Hepatic stellate cell (primary cell): ENCODE measurements at places on chromosomes 12 and 14.

DNA sequence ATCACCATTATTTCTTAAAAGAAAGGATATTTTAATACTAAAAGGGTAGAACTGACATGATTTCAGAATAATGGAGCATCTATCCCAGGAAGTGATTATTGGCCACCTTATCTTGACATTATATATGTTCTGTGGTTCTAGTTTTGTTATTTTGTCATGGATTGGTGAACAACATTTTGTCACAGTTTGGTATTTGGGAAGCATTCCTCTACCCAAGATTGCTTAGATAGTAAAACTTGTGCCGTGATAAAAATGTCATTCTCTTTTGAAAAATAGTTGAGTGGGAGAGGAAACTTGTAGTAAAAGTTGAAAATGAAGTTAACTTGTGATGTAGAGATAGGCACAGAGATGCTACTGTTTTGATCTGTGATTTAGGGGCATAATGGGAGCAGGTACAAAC is 65.7 kb downstream of the TMX1 start:
- no peak for DNase-seq

DNA sequence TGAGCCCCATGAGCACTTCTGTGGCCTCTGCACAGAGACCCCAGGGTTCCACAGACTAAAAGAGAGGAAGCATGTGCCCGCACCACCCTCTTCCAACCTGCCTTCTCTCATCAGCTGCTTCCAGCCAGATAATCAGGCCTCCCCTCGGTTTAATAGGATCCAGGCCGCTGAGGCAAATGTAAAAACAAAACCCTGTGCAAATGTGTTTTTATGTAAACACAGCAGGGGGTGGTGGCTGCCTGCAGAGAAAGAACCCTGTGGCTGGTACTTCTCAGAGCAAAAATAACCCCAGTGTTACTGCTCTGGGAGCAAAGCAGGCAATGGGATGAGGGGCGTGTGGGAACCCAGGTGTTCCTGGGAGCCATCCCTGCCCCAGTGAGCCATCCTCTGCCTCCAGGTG is 46.2 kb downstream of the WSCD2 start:
- no peak for DNase-seq

DNA sequence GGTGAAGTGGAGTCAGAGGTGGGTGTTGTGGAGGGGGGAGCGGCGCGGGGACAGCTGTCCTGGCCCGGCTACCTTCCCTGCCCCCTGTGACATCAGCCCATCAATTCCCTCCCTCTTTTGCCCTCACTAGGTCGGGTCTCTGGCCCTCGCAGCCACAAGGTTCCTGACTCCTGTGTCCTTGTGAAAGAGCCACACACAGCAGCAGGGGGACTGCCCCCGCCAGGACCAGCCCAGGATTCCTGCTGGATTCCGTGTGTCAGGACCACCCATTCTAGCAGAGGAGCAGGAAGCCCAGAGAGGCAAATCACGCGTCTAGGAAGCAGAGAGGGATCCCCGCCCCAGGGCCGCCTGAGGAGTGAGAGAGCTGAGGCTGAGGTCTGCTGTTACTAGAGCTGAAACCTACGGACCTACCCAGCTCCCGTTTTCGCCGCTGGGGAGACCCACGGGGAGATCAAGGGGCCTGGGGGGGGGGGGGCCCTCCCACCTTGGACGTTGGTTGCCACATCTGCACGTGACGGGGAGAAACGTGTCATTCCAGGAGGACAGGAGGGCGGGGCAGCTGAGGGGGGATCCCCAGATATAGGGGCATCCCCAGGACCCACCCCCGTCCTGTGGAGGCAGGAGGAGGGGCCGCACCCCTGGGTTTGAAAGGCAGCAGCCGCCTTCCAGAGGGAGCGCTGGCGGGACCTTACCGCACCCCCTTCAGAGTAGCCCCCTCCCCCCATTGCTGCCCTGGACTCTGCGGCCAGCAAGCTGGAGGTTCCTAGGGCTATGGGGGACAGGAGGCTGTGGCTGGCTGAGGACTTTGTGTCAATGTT is 12.5 kb upstream of the INF2 start:
- DNase-seq, result no peak

DNA sequence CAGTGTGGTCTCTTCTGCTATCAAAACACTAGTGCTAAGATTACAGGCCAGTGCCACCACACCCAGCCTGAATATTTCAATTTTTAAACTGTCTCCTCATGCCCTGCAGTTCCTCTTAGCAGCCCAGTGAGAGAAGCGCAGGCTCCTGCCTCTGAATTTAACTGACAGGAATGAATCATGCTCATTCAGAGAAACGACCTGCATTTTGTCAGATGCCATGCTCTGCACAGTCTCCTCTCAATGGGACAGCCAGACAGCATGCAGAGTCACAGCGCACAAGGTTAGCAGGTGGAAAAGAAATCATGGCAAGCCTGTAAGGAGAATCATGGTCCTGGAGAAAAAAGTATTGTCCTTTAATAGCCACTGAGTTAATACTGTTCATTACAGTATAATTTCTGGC is 691.0 kb upstream of the SEL1L start:
- no peak for DNase-seq

DNA sequence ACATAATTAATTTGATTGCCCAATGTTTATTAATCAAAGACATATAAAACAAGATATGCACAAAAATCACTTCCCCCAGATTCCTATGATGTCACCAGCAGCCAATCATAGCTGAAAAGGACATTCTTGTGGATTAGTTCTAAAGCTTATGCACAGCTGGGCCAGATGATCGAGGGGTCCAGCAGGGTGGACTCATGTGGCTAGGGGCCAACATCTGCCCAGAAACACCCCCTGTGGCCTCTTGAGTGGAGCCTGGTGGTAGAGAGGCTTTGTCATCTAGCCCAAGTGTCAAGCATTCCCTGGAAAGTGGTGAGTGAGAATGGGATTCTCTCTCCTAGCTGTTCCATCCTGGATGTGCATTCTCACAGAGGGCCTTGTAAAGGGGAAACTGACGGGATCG is 590.0 kb downstream of the BCL11B start:
- no peak for DNase-seq

DNA sequence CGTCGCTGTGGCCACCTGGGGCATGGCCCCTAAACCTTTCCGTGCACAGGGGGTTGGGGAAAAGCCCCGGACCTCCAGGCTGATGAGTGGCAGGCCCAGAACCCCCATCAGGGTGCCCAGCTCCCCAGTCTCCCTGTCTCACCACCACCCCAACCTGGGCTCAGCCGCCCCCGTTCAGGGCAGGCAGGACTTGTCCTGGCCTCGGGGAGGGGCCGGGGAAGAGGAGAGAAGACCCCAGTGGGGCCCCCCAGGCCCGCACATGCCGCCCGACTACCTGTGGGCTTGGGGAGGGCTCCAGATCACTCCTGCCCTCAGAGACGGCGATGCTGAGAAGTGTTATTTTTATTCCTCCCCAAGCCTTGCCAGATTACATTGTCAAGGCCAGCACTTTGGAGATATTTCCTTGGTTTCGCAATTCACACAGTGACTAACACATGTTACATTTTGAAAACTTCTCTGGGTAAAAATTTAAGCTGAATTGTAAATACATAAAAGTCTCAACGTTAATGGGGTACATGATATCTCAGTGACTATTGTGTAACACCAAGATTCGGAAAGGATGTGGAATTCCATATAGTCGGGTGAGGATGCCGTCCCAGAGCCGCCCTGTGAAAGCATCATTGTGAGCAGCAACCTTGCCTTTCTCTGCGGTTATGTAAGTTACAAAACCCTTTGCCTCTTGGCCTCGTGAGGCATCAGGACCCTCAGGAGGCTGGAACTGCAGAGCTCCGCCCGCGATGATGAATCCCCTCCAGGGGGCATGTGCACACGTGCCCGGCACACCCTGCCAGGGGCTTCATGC is 85.6 kb upstream of the DIO3 start:
- DNase-seq, result no peak

- DNase-seq, result no peak
These were observed 326.1 kb downstream of the FSCB start for GRCh38 chr14:44180975-44181374.

DNA sequence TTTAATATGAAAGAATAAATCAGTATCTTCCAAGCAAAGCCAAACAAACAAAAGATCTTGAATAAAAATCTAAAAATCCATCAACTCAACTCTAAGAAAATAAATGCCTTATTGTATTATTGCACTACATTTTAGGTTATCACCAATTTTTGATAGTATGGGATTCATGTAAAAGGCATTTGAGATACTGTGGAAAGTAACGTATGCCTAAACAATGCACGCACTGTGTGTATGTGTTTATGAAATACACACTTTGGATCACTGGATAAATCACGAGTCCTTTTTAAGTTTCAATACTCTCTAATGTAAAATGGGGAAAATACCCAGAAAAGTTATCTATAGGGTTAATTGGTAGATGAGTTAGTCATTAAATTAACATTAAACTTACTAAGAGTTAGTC is 17.7 kb downstream of the WBP11 start:
- no peak for DNase-seq

GRCh38 chr14:58740379-58740935 is 102.7 kb downstream of the DACT1 start:
- no peak for DNase-seq

DNA sequence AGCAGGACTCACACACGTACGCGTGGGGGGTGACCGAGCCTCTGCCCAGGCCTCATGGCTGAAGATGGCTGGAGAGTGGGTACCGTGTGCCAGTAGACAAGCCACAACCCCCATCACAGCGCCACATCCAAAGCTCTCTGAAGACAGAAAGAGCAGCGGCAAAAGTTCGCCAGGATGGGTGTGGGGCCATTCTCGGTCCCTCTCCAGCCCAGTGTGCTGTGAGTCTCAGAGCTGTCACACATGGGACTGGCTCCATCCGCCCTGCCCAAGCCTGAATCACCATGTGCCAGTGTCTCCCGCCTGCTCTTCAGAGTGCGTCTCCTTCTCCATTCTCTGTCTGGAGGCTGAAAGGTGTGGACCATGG is 5.7 kb downstream of the TMEM179 start:
- no peak for DNase-seq

DNA sequence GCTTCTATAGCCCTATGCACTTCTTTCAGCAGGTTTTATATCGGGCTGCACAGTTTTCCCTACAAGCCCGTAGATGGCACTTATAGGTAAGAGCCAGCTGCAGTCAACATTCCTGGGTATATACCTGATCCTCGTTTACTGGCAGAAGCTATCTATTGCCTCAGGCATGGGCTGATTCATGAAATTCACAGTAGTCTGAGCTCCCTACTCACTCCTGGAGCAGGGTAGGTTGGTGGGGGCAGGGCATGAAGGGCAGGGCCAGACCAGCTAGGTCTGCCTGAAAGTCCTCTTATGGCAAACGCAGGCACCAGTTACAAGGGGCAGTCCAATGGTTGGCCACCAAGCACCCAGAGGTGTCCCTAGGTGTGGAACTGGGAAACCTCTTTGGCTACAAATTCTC is 345.8 kb downstream of the RPS29 start:
- DNase-seq, result no peak

DNA sequence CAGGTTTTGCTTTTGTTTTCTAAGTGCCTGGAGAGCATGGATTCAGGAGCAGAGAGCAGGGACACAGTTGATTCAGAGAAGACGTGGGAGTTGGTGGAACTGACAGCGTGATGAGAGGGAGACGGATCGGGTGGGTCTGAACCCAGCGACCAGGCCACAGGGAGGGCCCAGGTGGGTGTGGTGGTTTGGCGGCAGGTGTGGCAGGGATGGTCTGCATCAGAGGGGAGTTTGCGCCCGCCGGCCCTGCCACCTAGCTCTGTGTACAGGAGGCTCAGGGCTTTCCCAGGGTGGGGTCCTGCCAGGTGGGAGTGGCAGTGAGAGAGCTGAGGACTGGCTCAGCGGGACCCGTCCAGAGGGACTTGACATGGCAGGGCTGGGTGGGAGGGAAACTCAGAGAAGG is 33.3 kb upstream of the DIO3 start:
- DNase-seq, result no peak

DNA sequence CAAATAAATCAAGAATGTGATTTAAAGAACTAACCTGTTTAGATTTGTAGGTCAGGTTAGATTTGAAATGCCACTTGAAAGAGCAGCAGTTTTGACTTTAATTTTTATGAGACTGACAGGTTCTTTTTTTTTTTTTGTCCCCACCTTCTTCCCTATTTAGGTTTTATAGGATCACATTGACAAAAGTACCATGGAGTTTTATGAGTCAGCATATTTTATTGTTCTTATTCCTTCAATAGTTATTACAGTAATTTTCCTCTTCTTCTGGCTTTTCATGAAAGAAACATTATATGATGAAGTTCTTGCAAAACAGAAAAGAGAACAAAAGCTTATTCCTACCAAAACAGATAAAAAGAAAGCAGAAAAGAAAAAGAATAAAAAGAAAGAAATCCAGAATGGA is 31.9 kb downstream of the KTN1 start:
- no peak for DNase-seq

- DNase-seq, result no peak
These were observed 2.6 kb downstream of the CYP46A1 start for GRCh38 chr14:99686557-99687283.

GRCh38 chr12:16526693-16527092 is 79.3 kb downstream of the LMO3 start:
- peak; percentile 1 for DNase-seq

GRCh38 chr14:102646615-102647014 is 54.2 kb downstream of the RCOR1 start:
- no peak for DNase-seq

- no peak for DNase-seq
These were observed 372.9 kb upstream of the FAR2 start for GRCh38 chr12:28776220-28776619.

DNA sequence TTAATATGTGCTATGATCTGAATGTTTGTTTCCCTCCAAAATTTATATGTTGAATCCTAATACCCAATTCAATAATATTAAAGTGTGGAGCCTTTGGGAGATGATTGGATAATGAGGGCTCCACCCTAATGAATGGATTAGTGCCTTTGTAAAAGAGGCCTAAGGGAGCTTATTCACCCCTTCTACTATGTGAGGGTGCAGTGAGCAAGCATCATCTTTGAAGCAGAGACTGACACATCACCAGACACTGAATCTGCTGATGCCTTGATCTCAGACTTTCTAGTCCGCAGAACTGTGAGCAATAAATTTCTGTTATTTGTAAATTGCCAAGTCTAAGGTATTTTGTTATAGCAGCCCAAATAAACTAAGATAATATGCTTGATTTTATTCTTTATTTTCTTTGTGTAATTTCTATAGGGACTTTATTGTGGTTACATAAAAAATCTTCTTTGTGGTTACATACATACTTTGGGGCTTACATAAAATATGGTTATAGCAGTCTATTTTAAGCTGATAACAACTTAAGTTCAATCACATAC is 131.1 kb upstream of the SLC38A2 start:
- no peak for DNase-seq

- no peak for DNase-seq
These were observed 345.2 kb upstream of the CCDC196 start for GRCh38 chr14:66140963-66141362.

- no peak for DNase-seq
These were observed 9.9 kb downstream of the DHRS2 start for GRCh38 chr14:23645812-23646647.

- no peak for DNase-seq
These were observed 151.4 kb upstream of the RGS6 start for GRCh38 chr14:71780822-71781221.

DNA sequence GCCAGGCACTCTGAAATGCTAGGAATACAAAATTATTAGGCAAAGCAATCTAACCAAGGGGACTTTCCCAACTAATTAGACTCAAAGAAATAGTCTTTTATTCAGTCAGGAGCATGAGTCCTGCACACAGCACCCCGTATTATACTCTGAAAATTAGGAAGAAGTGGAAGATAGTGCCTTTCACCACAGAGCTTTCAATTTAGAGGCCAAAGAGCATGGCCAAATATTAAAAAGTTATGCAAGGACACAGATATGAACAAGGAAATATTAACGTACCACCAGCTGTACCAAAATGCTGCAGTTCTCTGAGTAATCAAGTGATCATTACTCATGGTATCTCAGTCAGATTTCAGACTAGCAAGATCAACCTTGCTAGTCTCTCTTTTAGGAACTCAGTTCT is 22.6 kb upstream of the MDM2 start:
- DNase-seq, result no peak

GRCh38 chr14:34227834-34228649 is 234.0 kb downstream of the SPTSSA start:
- peak; percentile 65 for DNase-seq
